CD4-positive, alpha-beta T cell treated with Interleukin-15 for 1 hour (primary cell): ENCODE measurements at places on chromosomes 16 and 17.

DNA sequence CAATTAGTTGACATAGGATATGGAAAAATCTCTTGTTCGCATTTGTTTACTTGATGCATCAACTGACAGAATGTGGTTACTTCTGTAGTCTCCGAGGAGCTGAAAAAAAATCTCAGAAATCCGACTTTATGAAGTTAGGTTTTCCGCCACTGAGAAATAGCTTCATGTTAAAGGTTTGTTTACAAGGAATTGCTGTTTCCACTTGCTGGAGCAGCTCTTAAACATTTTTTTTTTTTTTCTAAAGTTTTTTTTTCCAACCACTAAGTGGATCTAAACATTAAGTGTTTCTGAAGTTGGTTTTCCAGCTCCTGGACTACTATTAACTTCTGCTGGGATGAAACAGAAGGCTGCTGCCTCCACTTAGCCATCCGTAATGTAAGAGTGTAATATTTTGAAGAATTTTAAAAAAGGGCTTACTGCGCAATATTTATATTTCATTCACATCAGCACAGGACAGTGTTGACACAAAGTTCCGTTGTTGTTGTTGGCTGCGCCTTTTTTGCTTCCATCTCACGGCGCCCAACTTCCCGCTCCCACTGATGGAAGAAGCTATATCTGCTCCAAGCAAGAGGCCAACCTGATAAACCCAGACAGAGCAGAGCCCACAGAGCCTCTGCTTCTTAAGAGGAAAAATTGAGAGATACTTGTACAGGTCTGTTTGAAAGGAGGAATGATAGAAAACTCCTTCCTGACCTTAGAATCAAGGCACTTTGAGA, 167.7 kb upstream of the KCNJ16 start:
- DNase-seq = no peak

- DNase-seq = no peak
Measured at GRCh38 chr17:82865774-82866395, 26.1 kb upstream of the ZNF750 start.

- DNase-seq = no peak
Measured at GRCh38 chr16:19446300-19446846, 28.7 kb downstream of the TMC5 start.

GRCh38 chr17:29141514-29141876, 38.7 kb downstream of the MYO18A start:
- no peak for DNase-seq
